ENCODE measurements at places on chromosomes 2 and 18.

- no peak for DNase-seq
Observed at GRCh38 chr2:103669531-103669930, 907.7 kb downstream of the TMEM182 start.

GRCh38 chr2:187148059-187148714 is 299.2 kb upstream of the ZSWIM2 start:
- DNase-seq = no peak

- DNase-seq = no peak
Observed at GRCh38 chr2:168450732-168451131, 5.3 kb upstream of the CERS6 start.

- DNase-seq = no peak
Observed at GRCh38 chr18:49072524-49072934, 121.8 kb upstream of the SMAD7 start.

GRCh38 chr18:57190026-57190425 is 43.1 kb downstream of the BOD1L2 start:
- no peak for DNase-seq

All from CD8-positive, alpha-beta memory T cell (primary cell).